ENCODE measurements at places on chromosomes 16 and 17. TPM values are rescaled to one million over a fixed set of nuclear protein-coding genes. Genes with fewer than 3 reads are reported as not detected.
A peak's percentile ranks its signal among the peaks of the same experiment; 100 is the strongest.

DNA sequence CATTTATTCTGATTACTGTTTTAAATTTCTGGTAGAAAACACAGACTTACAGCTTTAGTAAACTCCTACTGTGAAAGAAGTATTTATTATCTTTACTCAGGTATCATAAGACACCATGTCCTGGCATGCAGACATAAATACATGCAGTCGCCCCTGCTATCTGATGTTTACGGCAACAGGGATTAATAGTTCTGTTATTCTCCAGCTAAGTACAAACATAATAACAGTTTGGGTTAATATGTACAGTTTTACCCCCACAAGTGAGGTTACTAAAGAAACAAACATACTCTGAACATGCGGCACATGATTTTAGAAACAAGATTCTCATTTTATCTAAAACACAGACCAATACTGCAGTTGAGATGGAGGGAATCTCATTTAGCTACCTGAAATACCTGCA is 170.8 kb downstream of the ABCA8 start:
- DNase-seq: no peak

GRCh38 chr16:81841722-81842121 is 62.6 kb downstream of the PLCG2 start:
- DNase-seq: peak; percentile 64

GRCh38 chr16:3570420-3571062 is 6.7 kb downstream of the NLRC3 start:
- DNase-seq: no peak

DNA sequence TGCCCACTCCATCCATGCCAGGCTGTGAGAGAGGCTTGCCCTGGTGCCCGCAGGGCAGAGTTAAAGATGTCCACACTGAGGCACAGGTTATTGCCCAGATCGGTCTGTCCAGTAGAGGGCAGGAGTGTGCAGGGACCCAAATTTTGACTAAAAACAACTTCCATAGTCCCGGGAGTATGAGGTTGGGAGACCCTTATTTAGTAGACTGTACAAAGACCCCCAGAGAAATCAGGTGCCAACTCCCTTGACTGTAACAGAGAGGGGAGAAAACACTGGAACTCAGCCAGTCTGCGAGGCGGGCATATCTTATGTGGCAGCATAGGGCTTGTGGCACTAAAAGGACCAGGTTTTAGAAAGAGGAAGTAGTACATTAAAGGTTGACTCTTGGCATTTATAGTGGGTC is 43.4 kb downstream of the HNF1B start:
- no peak for DNase-seq

- DNase-seq: no peak
These were observed 28.1 kb downstream of the CBFA2T3 start for GRCh38 chr16:88948781-88949490.

GRCh38 chr16:10740845-10741208 is 2.8 kb upstream of the NUBP1 start:
- DNase-seq: no peak

GRCh38 chr17:29848737-29849136 is 81.3 kb downstream of the SSH2 start:
- no peak for DNase-seq

Gene CA7
- polyA plus RNA-seq: 0.80 TPM

Gene AHSP
- polyA plus RNA-seq: 2.0 TPM

Gene BTBD17
- polyA plus RNA-seq: 0.16 TPM

Gene ST6GALNAC1
- polyA plus RNA-seq: 1.6 TPM

Gene SULT1A4
- 14.9 TPM for polyA plus RNA-seq
